ENCODE measurements at places on chromosomes 1 and 21. TPM values are rescaled to one million over a fixed set of nuclear protein-coding genes. Genes with fewer than 3 reads are reported as not detected.

Gene TSPAN1
- 0.81 TPM for total RNA-seq

DNA sequence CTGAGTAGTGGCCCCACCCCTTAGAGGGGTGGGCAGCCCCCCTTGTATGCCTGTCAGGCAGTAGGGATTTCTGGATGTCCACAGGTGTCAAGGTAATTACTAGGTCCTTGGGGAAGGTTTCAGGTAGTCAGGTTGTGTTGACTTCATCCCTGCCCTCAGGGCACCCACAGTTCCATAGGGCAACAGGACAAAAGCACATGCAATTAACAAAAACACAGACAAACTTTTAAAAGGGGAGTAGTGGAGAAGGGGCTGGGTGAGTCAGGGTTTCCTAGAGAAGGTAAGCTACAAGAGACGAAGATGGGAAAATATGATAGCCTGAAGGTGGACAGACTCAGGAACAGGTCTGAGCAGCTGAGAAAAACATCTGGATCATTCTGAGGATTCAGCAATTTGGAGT is 14.1 kb downstream of the KRTCAP2 start:
- no peak for DNase-seq

- DNase-seq = no peak
These were observed 283.1 kb downstream of the DSCAM start for GRCh38 chr21:40563900-40564299.

GRCh38 chr1:48228156-48228555 is 5.6 kb downstream of the SLC5A9 start:
- DNase-seq = no peak

Gene CASQ1
- total RNA-seq = 0.18 TPM

Gene RSPO1
- total RNA-seq = not detected

DNA sequence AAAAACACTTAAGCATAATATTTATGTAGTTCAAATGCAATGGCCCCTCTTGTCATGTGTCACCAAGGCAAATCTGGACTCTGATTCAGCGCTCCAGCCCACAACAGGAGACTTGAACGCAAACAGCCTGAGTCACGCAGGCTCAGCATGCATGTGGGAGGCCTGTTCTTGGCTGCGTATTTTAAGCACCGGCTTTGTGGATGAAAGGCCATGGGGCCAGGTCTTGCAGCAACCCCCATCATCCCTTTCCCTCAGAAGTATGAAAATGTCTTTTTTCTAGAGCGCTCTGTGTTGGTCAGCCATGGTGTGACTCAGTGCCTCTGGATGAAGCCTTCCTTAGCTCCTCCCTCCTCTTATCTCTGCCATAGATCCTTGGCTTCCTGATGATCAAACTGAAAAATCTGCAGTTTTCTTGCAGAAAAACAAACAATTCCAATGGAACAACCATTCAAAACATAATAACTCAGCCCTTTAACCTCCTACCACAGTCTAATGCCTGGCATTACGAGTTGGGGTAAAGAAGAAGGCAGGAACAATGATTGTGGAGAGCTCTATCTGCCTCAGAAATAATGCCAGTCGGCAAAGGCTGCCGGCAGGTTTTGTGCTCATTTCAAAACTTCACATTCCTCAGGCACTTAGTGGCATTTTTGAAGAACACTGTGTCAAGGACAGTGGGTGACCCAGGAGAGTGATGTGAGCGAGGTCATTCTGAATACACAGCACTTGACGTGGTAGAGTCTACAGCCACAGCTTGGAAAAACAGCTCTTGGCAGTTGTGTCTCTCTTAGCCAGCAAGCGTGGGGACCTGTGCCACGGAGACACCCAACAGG is 167.5 kb downstream of the CLIC6 start:
- peak; percentile 99 for DNase-seq

DNA sequence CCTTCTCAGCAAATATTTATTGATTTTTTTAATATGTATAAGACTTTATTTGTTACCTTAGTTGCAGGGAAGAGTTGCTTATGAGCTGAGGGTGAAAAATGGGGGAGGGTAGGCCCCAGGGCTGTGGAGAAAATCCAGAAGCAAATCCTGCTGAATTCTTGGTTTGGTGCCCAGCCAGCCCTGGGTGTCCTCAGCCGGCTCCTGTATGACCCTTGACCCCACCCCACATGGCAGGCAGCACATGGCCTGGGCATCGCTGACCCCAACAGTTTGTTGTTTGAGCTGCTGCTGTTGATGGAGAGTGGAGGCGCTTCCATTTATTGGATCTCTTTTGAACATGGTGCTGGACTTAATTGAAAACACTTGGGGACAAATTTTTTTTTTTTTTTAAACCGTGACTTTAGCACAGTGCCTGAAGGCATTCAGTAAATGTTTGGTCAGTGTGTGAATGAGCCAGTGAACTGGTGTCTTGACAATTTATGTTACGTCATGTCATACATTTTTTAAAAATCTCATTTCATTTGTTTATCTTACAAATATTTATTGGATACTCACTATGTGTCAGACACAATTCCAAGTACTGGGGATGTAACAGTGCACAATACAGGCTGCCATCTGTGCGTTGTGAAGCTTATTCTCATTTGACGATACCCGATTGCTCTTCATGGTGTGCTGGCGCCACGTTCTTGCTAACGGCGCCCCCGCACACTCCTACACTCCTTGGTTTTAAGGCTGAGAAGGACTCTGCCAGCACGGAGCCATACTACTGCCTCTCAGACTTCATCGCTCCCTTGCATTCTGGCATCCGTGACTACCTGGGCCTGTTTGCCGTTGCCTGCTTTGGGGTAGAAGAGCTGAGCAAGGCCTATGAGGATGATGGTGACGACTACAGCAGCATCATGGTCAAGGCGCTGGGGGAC is 98.8 kb downstream of the MTR start:
- no peak for DNase-seq

Gene PTGS2
- 15.0 TPM for total RNA-seq

- DNase-seq = no peak
These were observed 243.2 kb downstream of the NCAM2 start for GRCh38 chr21:21241391-21241790.

Gene RSRP1
- total RNA-seq = 174 TPM

Gene ALDH9A1
- total RNA-seq = 97.2 TPM

- no peak for DNase-seq
These were observed 20.5 kb upstream of the UBL4B start for GRCh38 chr1:110091791-110092190.

DNA sequence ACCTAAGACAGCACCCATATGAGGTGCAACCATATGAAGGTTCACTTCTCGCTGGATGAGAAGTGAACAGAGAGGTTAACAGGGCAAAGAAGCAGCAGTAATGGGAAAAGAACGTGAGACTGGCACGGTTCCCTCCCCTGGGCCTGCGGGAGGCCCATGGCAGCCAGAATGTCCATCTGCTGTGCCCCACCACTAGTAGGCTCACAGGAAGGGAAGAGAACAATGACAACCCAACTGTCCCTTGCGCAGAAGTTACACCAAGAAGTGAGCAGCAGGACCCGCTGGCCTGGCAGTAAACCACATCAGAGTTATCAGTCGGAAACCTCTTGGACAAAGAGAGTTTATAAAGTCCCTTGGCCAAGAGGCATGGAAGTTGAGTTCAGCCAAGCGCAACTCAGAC is 11.3 kb downstream of the HIVEP3 start:
- DNase-seq = no peak

DNA sequence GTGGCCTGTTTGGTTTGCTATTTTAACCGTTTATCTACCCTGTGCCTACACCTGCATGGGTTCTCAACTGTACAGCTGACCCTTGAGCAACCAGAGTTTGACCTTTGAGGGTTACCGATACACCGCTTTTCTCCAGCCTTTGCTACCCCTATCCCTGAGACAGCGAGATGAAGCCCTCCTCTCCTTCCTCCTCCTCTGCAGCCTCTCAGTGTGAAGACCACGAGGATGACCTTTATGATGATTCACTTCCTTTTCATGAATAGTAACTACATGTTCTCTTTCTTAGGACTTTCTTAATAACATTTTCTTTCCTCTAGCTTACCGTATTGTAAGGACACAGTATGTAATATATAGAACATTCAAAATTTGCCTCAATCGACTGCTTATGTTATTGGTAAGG is 14.5 kb upstream of the RNF187 start:
- no peak for DNase-seq

Gene PRR9
- not detected for total RNA-seq

DNA sequence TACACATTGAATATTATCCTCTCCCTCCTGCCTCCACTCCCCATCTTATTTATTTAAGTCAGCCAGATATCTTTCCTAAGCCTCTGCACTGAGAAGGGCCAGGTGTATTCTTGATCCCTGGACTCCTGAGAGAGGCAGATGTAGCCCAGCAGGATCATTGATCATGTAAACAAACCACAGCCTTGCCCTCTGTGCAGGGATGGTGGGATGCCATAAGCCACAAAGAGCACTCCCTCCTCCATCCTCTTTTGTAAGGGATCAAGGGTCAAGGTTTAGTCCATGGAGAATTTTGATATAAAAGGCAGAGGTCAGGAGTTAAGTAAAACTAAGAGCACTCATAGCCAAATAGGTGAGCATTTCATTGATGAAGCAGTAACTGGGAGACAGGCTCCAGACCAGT is 17.3 kb downstream of the PHGDH start:
- no peak for DNase-seq

DNA sequence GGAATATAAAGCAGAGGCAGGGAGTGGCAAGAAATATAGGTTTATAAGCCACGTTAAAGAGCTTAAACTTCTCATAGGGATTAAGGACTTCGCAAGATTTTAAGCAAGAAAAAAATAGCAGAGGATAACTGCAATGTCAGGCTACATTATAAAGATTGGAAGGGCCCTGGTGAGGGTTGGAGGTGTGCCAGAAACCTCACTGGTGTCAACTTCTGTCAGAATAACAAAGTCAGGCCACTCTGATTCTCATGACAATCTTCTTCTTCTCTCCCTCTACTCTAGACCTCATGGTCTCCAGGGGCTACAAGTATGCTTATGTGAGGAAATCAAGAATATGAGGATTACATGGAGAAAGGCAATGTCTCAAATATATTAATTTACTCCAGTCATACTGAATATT is 32.6 kb upstream of the FMO2 start:
- no peak for DNase-seq

GRCh38 chr1:207191776-207192175 is 87.7 kb downstream of the C4BPA start:
- DNase-seq = no peak

Gene CD1B
- not detected for total RNA-seq

DNA sequence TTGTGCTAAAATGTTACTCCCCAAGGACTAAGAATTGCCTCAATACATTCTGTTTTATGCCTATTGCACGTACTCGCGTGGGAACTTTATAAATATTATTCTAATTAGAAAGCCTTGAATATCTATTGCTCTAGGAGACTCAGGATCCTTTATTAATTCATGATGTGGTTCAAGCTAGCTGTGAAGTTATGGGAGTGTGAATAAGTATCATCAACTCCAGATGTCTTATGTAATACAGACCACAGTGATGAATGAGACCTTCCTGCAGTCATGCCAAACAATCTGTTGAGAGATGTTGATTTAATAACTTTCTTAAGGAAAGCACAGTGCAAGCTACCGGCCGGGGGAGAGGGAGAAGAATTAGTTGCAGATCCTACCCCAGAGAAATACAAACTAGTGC is 519.2 kb upstream of the ZP4 start:
- peak; percentile 85 for DNase-seq

GRCh38 chr1:30255111-30255724 is 468.2 kb downstream of the MATN1 start:
- DNase-seq = no peak

Gene CR1L
- not detected for total RNA-seq

DNA sequence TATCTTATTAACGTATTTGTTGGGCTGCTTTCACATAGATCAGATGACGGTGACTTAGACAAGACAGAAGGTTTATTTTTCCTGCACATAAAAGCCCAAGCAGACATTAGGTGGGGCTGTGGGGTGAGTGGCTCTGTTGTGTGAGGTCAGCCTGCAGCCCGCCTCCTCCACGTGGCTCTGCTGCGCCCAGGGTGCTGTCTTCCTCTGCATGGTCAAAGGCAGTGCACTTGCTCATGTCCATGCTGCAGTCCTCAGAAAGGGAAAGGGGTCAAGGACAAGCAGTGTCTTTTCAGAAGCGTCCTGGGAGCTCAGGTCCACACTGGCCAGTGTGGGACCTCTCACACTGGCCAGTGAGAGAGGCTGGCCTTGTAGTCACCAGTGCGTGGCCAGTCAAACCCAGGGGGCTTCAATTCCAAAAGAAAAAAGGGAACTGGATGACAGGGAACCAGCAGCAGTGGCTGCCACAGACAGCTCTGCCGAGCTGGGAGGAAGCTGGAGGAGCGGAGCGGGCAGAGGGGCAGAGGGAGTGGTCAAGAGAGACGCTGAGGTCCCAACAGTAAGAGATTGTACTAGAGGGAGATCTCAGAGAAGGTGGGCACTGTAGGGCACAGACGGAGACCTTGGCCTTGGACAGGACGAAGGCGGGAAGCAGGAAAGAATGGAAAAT is 35.9 kb upstream of the SLC45A1 start:
- DNase-seq = no peak

GRCh38 chr1:89519779-89520358 is 4.8 kb upstream of the LRRC8B start:
- peak; percentile 48 for DNase-seq

- DNase-seq = no peak
These were observed 30.1 kb downstream of the RCC2 start for GRCh38 chr1:17409391-17409811.

GRCh38 chr1:43009274-43009673 is 50.6 kb upstream of the SLC2A1 start:
- no peak for DNase-seq

Gene ZNF593OS
- total RNA-seq = not detected

Gene SLC35F3
- not detected for total RNA-seq

Data from fibroblast of the aortic adventitia (primary cell).